ENCODE measurements at places on chromosomes 7 and 10. TPM values are rescaled to one million over a fixed set of nuclear protein-coding genes. Genes with fewer than 3 reads are reported as not detected.

DNA sequence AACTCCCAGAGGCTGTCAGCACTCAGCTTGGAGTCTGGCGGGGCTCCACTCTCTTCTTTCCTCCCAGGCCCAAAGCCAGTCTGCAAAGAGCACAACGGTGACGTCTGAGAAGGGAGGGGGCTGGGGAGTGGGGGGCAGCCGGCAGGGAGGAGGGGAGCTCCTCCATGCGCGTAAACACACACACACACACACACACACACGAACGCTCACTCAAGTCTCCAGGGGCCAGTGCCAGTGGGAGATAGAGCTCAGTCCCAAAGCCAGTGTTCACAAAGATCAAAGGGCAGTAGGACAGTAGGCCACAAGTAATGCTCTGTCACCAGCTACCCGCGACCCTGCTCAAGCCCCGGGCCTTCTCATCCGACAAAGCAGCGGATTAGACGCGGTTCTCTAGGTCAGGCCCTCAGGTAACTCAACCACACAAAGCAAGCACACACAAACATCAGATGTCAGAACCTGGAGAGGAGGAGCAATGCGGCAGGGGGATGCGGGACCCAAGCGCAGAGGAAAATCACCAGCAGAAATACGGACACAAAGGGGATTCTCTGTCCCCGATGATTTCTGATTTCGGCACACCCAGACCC is 19.9 kb downstream of the TCAF1 start:
- H3K27me3 ChIP-seq, result no peaks in the 10 kb centered on the region
- DNase-seq, result peak; percentile 56
- H3K36me3 ChIP-seq, result no peaks in the 10 kb centered on the region
- H3K27ac ChIP-seq, result peak overlapping the region; percentile 59
- H3K4me1 ChIP-seq, result peaks cover 9% of the 10 kb centered on the region

- no peaks in the 10 kb centered on the region for H3K36me3 ChIP-seq
- peaks cover 8% of the 10 kb centered on the region for H3K4me1 ChIP-seq
- H3K4me3 ChIP-seq, result no peak overlapping the region
- no peaks in the 10 kb centered on the region for H3K27me3 ChIP-seq
- H3K27ac ChIP-seq, result no peak overlapping the region
These were observed 345.6 kb downstream of the MDFIC start for GRCh38 chr7:115267503-115267902.

GRCh38 chr10:118568327-118568848 is 27.1 kb downstream of the PRLHR start:
- no peaks in the 10 kb centered on the region for H3K36me3 ChIP-seq
- no peak overlapping the region for H3K4me3 ChIP-seq
- H3K27ac ChIP-seq, result no peak overlapping the region
- peaks cover 4% of the 10 kb centered on the region for H3K27me3 ChIP-seq
- DNase-seq, result no peak

- H3K36me3 ChIP-seq, result no peaks in the 10 kb centered on the region
- no peak overlapping the region for H3K4me3 ChIP-seq
- no peak overlapping the region for H3K27ac ChIP-seq
- no peak for DNase-seq
These were observed 26.1 kb downstream of the SHTN1 start for GRCh38 chr10:116978901-116979300.

DNA sequence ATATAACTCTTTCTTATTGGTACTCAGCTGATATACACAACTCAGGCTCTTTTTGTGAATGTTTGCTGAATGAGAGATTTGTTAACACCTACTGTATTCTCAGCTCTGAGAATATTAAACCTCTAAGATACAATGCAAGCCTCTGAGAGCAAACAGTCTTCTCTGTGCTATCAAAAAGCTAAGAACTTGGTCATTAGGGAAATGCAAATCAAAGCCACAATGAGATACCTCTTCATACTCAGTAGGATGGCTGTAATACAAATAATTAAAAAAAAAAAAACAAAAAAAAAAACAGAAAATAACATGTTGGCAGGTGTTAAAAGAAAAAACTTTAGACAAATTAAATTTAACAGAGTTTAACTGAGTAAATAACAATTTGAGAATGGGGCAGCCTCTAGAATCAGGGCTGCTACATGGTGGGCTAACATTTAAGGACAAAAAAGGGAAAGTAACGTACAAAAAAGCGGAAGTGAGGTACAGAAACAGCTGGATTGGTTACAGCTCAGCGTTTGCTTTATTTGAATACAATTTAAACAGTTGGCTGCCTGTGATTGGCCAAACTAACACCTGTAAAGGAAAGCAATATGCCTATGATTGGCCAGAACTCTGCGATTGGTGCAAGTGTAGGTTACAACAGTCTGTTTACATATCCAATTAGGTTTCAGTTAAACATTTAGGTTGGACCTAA is 14.8 kb upstream of the MTURN start:
- no peaks in the 10 kb centered on the region for H3K27me3 ChIP-seq
- no peak overlapping the region for H3K27ac ChIP-seq
- H3K4me3 ChIP-seq, result no peak overlapping the region
- no peaks in the 10 kb centered on the region for H3K4me1 ChIP-seq

GRCh38 chr7:140691376-140692045 is 5.0 kb upstream of the NDUFB2 start:
- H3K4me1 ChIP-seq, result peaks cover 8% of the 10 kb centered on the region
- H3K4me3 ChIP-seq, result no peak overlapping the region
- no peaks in the 10 kb centered on the region for H3K36me3 ChIP-seq
- H3K27me3 ChIP-seq, result no peaks in the 10 kb centered on the region
- no peak overlapping the region for H3K27ac ChIP-seq
- no peak for DNase-seq

Gene ABLIM1
- total RNA-seq, result 70.0 TPM

Measured in astrocyte (in vitro differentiated cells and primary cell).